ENCODE measurements at places on chromosomes 7 and 10. TPM values are rescaled to one million over a fixed set of nuclear protein-coding genes. Genes with fewer than 3 reads are reported as not detected.

- no peak for DNase-seq
- no peaks in the 10 kb centered on the region for H3K27me3 ChIP-seq
- H3K4me1 ChIP-seq, result no peaks in the 10 kb centered on the region
- H3K4me3 ChIP-seq, result no peak overlapping the region
Measured at GRCh38 chr10:22053048-22053447, 49.5 kb upstream of the DNAJC1 start.

- no peak overlapping the region for H3K27ac ChIP-seq
- no peak for DNase-seq
- H3K27me3 ChIP-seq, result no peaks in the 10 kb centered on the region
- H3K4me3 ChIP-seq, result no peak overlapping the region
- H3K36me3 ChIP-seq, result no peaks in the 10 kb centered on the region
- H3K4me1 ChIP-seq, result no peaks in the 10 kb centered on the region
Measured at GRCh38 chr10:116670706-116671105, 50.0 kb downstream of the PNLIPRP2 start.

DNA sequence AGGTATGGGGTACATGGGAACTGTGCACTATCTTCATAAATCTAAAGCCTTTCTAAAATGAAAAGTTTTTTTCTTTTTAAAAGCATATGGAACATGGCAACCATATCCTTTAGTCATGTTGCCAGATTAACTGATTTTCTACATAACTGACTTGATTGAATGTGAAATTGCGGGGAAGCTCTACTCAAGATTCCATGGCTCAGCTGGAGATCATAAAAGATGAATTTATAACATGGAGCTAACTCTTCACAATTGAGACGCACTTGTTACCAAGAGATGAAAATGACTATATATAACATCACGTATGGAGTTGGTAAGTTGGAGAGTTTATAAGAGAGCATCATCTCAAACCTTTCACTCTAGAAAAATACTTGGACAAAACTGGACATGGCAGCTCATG, 190.2 kb upstream of the MYO3A start:
- H3K4me1 ChIP-seq, result no peaks in the 10 kb centered on the region
- no peak for DNase-seq
- no peak overlapping the region for H3K4me3 ChIP-seq
- no peaks in the 10 kb centered on the region for H3K27me3 ChIP-seq

DNA sequence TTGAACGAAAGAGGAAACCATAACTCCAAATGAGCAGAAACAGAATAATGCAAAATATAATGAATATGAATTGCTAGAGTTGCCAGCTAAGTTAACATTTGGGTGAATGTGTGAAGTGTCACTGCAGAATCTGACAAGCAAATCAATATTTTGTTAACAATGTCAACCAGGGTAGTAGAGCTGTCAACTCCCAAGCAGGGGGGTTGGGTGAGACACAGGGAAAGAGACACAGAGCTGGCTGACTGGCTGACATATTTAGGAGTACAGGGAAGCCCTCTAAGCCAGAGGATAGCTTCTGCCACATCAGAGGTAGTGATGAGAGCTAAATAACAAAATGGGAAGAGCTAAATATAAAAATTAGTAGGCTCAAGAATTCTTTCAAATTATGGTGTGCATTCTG, 393.1 kb upstream of the KCND2 start:
- H3K27ac ChIP-seq, result no peak overlapping the region
- H3K27me3 ChIP-seq, result no peaks in the 10 kb centered on the region
- no peaks in the 10 kb centered on the region for H3K4me1 ChIP-seq
- DNase-seq, result no peak
- no peaks in the 10 kb centered on the region for H3K36me3 ChIP-seq
- H3K4me3 ChIP-seq, result no peak overlapping the region

GRCh38 chr7:18900236-18900635, 217.2 kb downstream of the TWIST1 start:
- H3K4me1 ChIP-seq, result no peaks in the 10 kb centered on the region
- H3K4me3 ChIP-seq, result no peak overlapping the region
- no peak overlapping the region for H3K27ac ChIP-seq
- no peaks in the 10 kb centered on the region for H3K27me3 ChIP-seq
- H3K36me3 ChIP-seq, result no peaks in the 10 kb centered on the region

DNA sequence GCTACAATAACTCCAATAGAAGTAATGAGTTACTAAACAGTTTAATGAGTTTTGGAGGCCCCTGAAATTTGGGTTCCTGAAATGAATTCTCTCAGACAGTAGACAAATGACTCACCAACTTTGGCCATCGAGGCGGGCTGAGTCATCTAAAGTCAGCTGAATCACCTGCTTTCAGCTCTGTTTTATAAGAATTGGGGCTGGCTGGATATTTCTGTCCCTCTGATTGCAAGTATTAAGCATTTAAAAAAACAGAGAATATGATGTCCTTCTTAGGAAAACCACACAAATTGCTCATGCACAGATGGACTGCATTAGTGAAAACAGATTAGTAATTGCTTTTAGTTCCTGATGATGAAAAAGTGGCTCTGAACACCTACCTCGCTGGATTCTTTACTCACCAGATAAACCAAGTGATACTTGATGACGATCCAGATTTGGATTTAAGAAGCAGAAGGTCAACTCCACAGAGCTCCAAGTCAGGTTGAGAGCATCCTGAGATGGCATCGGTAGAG, 59.1 kb downstream of the ZNF365 start:
- no peaks in the 10 kb centered on the region for H3K4me1 ChIP-seq
- H3K4me3 ChIP-seq, result no peak overlapping the region
- H3K27me3 ChIP-seq, result no peaks in the 10 kb centered on the region
- DNase-seq, result no peak
- peak overlapping the region; percentile 26 for H3K27ac ChIP-seq

DNA sequence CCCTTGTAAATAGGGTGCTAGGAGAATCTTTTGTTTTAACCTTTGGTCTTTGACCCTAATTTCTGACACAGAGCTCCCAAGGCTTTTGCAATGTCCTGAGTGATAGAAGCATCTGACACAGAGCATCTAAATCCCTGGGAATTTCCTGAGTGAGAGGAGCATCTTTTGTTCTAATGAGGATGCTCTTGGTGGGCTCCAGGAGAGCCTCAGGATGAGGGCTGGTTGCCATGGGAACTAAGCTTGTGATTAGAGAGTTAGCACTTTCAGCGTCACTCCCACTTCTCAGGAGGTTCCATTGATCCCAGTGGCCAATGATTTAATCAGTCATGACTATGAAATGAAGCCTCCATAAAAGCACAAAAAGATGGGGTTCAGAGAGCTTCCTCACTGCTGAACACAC, 264.8 kb downstream of the KIF20B start:
- DNase-seq, result no peak
- H3K4me1 ChIP-seq, result no peaks in the 10 kb centered on the region
- H3K36me3 ChIP-seq, result no peaks in the 10 kb centered on the region
- no peak overlapping the region for H3K4me3 ChIP-seq

DNA sequence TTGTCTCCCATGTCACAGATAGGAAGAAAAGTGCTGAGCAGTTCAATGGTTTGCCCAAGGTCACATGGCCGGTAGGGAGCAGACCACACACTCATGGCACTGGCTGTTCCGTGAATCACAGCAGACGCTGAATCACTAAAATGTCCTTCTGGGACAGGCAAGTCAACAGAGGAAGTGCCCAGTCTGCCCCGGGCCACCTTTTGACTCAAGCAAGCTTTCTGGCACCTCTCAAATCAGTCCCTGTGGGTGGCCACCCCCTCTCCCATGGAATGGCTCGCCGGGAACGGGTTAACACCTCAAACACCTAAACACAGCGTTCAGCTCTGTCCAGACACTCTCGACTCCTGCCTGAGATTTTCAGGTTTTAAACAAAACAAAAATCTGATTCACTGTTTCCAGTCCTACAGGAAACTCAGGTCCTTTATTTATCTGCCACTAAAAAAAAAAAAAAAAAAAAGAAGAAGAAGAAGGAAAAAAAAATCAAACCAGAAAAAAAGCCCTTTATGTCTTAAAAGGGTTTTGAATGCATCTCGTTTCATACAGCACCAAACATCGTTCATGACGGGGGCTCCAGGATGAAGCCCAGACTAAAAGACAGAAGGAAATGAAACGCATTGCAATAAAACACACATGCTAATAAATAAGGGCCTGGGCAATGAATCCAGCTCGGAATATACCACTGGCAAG, 15.5 kb downstream of the CARD11 start:
- DNase-seq, result peak; percentile 66
- no peaks in the 10 kb centered on the region for H3K36me3 ChIP-seq
- no peaks in the 10 kb centered on the region for H3K27me3 ChIP-seq
- H3K4me1 ChIP-seq, result peaks cover 5% of the 10 kb centered on the region
- H3K4me3 ChIP-seq, result no peak overlapping the region
- H3K27ac ChIP-seq, result peak overlapping the region; percentile 70

GRCh38 chr10:15632456-15633091, 87.1 kb downstream of the ITGA8 start:
- H3K36me3 ChIP-seq, result no peaks in the 10 kb centered on the region
- no peak overlapping the region for H3K4me3 ChIP-seq
- no peaks in the 10 kb centered on the region for H3K4me1 ChIP-seq
- no peaks in the 10 kb centered on the region for H3K27me3 ChIP-seq

GRCh38 chr10:52940921-52941320, 168.3 kb upstream of the MBL2 start:
- H3K27ac ChIP-seq, result no peak overlapping the region
- H3K36me3 ChIP-seq, result no peaks in the 10 kb centered on the region
- H3K4me3 ChIP-seq, result no peak overlapping the region
- H3K27me3 ChIP-seq, result no peaks in the 10 kb centered on the region

GRCh38 chr7:116246357-116246756, 36.0 kb downstream of the TES start:
- H3K4me3 ChIP-seq, result no peak overlapping the region
- no peak overlapping the region for H3K27ac ChIP-seq
- H3K4me1 ChIP-seq, result no peaks in the 10 kb centered on the region
- no peak for DNase-seq
- no peaks in the 10 kb centered on the region for H3K27me3 ChIP-seq

DNA sequence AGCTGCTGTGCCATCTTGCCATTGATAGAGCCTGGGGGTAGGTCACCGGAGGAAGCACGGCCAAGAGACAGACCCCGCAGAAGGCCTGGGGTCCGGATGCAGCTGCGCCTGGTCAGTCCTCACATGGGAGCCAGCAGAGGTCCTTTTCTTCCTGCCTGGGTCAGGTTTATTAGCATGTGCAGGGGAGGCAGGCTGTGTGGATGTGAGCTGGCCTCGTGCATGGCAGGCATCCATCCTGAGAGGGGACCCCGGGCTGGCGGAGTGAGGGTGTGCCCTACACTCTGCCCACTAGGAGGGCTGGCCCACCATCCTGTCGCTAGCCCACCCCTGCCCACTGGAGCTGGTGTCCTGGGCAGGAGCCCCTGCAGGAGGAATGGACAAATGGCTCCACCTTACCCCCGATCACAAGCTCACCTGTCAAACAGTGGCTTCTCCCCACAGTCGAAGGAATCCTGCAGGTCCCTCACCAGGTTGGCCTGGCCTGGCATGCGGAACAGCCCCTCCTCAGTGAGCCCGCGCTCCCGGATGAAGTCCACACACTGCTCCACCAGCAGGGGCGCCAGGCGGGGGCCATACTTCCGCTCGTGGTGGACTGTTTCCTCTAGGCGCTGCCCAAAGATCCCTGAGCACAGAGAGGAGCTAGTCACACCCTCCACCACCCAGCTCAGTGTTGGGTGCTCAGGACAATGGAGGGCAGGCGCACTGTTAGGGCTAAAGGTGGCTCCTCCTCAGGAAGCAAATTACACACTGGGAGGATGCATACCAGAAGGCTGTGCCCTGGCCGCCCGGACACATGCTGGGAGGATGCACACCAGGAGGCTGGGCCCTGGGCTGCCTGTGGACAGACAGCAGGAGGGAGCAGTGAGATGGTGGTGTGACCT, 145.4 kb downstream of the ARHGAP22 start:
- H3K4me1 ChIP-seq, result no peaks in the 10 kb centered on the region
- no peak overlapping the region for H3K27ac ChIP-seq
- no peaks in the 10 kb centered on the region for H3K27me3 ChIP-seq
- H3K36me3 ChIP-seq, result no peaks in the 10 kb centered on the region
- no peak overlapping the region for H3K4me3 ChIP-seq
- DNase-seq, result no peak

GRCh38 chr10:78209970-78210369, 176.3 kb downstream of the RPS24 start:
- H3K27ac ChIP-seq, result no peak overlapping the region
- no peak overlapping the region for H3K4me3 ChIP-seq
- no peaks in the 10 kb centered on the region for H3K27me3 ChIP-seq

GRCh38 chr7:74655324-74655723, 2.2 kb upstream of the GTF2I start:
- H3K4me1 ChIP-seq, result no peaks in the 10 kb centered on the region
- H3K27me3 ChIP-seq, result no peaks in the 10 kb centered on the region
- peak overlapping the region; percentile 98 for H3K27ac ChIP-seq
- no peaks in the 10 kb centered on the region for H3K36me3 ChIP-seq

GRCh38 chr10:95728526-95728925, 27.4 kb upstream of the ENTPD1 start:
- H3K27me3 ChIP-seq, result no peaks in the 10 kb centered on the region
- no peaks in the 10 kb centered on the region for H3K4me1 ChIP-seq
- no peak for DNase-seq
- no peak overlapping the region for H3K27ac ChIP-seq

DNA sequence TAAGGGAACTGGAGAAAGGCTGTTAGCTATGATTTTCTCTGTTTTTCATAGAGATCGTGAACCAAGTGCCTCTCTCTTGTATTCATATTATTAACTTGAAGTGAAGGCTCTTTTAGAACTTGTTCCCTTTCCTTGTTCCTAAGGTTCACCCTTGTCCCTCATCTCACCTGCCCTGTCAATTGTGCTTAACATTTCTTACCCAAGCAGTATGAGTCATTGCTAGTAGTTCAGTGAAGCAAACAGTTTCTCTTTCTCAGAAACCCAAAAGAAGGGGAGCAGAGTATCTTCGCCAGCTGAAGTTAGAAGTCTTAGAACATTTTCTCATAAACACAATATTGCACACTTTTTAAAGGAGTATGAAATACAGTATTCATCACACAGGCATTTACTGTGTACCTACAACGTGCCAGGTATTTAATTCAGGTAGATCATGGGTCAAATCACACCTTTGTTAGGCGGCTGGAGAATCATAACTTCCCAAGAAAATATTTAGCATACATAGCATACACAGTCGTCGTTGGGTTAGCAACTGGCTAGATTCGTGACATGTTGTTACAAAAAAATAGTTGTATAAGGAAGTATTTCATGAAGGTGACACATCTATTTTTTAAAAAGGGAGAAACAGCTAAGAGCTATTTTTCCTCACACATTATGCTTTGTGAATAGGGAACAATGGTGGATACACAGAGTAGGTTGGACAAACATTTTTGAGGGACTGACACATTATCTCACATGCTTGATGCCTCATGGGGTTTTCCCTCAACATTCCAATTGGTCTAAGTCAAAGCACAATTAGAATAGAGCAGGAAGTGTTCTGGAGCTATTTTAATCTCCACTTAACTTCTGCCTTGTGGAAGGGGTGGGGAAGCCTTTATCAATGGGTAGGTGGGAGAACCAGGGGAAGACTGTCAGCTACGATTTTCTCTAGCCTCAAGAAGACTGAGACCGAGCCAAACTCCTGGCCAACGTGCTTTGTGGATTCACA, 13.2 kb downstream of the HDAC9 start:
- no peaks in the 10 kb centered on the region for H3K4me1 ChIP-seq
- H3K27me3 ChIP-seq, result no peaks in the 10 kb centered on the region
- no peak for DNase-seq
- H3K36me3 ChIP-seq, result no peaks in the 10 kb centered on the region

- H3K27me3 ChIP-seq, result no peaks in the 10 kb centered on the region
- H3K4me3 ChIP-seq, result no peak overlapping the region
- no peaks in the 10 kb centered on the region for H3K36me3 ChIP-seq
- DNase-seq, result no peak
Measured at GRCh38 chr10:83459124-83459523, 680.2 kb upstream of the GHITM start.

Gene NANOS1
- total RNA-seq, result 5.9 TPM

Gene ADCYAP1R1
- 0.14 TPM for total RNA-seq

Gene UPK3B
- total RNA-seq, result 13.5 TPM

Gene INSYN2A
- 0.14 TPM for total RNA-seq

Gene DLG5
- total RNA-seq, result 72.3 TPM

Gene VPS37D
- total RNA-seq, result 6.0 TPM
